Activated CD4-positive, alpha-beta T cell treated with anti-CD3 and anti-CD28 coated beads for 1 hour (primary cell): ENCODE measurements at places on chromosomes 4 and X.

DNA sequence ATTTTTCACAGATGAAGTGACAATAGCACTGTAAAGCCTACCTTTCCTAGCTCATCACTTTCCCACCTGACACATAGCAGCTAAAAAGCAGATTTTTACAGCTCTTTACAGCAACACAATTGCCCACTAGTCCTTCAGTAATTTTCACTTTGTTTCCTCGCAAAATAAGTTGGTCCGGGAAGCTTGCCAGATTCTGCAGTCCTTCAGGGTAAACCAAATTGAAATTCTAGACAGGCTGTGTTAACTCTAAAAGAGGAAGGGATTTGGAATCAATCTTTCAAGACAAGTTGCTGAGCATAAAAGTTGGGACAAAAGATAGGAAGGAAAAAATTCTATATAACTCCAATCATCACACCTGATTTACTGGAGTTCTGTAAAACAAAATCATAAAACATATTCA is 8.7 kb downstream of the C1QTNF7 start:
- DNase-seq = no peak

GRCh38 chr4:165476214-165477098 is 97.6 kb downstream of the CPE start:
- no peak for DNase-seq

DNA sequence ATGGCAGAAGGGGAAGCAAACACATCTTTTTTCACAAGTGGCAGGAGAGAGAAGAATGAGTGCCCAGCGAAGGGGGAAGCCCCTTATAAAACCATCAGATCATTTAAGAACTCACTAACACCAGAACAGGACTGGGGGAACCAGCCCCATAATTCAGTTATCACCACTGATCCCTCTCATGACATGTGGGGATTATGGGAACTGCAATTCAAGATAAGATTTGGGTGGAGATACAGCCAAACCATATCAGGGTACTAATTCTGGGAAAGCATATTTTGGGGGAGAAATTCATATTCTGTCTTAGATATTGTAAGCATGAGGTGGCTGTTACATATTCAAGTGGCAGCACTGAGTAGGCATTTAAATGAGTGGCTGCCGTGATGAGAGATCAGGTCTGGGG is 87.8 kb downstream of the RAPGEF2 start:
- no peak for DNase-seq

DNA sequence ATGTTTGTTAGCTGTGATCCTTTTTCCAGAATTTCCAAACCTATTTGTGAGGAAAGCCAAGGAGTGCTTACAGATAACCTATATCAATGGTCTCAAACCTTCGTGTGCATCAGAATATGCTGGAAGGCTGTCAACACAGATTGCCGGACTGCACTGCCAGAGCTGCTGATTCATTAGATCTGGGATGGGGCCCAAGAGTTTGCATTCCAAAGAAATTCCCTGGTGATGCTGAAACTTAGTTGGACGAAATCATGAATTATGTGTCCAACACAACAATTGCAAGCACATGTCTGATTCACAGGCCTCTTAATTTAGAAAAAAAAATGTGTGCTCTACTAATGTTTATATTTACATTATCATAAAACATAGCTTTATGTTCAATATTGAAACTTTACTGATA is 544.0 kb upstream of the AMOT start:
- DNase-seq = no peak

- no peak for DNase-seq
Measured at GRCh38 chrX:55187281-55187680, 32.9 kb upstream of the PAGE5 start.

DNA sequence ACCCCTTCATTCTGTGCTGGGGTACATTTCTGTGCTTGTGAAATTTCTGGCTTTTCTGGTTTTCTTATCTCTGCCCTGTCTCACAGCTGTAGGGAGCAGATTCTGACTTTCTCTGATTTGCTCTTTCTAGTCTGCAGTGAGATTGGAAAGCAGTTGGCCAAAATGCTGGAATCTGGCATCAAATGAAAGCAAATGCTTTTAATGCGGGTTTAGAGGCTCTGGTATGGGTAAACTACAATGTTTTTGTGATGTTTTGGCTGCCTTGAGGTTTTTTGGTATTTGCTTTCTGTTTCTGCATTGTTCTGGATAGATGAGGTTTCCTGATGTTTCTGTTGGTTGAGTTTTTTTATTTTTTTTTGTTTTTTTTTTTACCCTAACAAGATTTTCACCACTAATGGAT is 23.8 kb downstream of the SMIM20 start:
- no peak for DNase-seq
